ENCODE measurements at places on chromosomes 2 and 18. TPM values are rescaled to one million over a fixed set of nuclear protein-coding genes. Genes with fewer than 3 reads are reported as not detected.

DNA sequence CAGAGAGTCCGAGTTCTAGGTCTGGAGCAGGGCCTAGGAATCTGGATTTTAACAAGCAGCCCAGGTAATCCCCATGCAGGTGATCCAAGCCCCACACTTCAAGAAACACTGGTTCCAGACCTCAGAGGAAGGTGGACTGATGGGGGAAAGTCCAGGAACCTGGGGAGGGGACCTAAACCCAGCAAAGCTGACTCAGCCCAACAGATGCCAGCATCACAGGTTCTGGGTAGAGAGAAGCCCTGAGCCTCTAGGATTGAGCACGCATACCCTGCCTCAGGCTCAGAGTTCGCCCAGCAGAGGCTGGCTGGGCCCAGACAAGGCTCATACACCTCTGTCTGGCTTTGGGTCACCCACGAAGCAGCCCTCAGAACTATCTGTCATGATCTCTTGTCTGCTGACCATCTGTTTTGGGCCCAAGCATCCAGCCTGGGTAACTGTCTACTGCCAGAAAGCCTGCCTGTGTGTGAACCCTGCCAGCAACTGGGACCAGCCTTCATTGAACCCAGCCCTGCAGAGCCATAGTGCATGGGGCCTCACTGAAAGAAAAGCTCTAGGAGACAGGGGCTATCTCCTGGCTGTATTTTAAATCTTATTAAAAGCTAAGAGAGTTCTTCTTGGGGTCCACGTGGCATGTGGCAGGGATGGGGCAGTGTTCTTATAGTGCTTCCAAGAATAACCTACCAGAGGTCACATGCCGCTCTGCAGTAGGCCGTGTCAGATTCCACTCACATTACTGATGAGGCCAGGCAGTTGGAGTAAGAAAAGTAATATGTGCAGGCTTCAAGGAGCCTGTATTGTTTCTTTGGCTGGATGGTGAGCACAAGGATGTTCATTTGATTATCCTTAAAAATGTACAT lies 7.4 kb downstream of the TMEM127 start:
- DNase-seq: no peak

GRCh38 chr18:75116809-75117208 lies 92.1 kb downstream of the PTGR3 start:
- no peak for DNase-seq

Gene FBXO15
- total RNA-seq: 0.87 TPM

DNA sequence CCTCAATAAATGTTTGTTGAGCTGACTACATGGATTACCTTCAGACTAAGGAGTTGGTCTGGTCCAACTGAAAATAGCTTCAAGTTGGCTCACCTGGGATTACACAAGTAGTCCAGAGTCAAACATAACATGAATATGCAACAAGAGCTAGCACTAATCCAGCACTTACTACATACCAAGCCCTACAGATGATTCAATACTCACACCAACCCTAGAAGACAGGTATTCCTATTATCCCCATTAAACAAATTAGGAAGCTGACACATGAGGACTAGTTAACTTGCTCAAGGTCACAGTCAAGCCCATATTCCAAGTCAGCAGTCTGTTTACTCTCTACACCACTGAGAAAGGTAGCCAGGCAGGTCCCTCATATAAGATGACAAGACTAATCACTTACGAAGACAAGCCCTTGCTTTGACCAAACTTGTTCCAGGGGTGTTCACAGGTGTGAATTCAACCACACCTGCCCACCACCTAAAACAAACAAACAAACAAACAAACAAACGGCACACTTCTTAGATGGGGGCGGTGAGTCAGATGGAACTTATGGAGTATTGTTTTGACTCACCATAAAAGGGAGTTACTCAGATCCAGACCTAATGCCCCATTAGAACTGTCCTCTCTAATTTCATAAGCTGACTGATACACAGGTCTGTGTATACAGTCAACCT lies 29.1 kb downstream of the TMEM131 start:
- no peak for DNase-seq

Gene LINC00305
- not detected for total RNA-seq

Gene FAM124B
- not detected for total RNA-seq

Gene FSIP2
- under 0.01 TPM for total RNA-seq
